ENCODE measurements at places on chromosomes 5 and 9.

- DNase-seq, result no peak
Observed at GRCh38 chr5:125219710-125220109, 473.3 kb upstream of the ZNF608 start.

GRCh38 chr5:107542831-107543231 lies 127.9 kb downstream of the EFNA5 start:
- DNase-seq, result no peak

DNA sequence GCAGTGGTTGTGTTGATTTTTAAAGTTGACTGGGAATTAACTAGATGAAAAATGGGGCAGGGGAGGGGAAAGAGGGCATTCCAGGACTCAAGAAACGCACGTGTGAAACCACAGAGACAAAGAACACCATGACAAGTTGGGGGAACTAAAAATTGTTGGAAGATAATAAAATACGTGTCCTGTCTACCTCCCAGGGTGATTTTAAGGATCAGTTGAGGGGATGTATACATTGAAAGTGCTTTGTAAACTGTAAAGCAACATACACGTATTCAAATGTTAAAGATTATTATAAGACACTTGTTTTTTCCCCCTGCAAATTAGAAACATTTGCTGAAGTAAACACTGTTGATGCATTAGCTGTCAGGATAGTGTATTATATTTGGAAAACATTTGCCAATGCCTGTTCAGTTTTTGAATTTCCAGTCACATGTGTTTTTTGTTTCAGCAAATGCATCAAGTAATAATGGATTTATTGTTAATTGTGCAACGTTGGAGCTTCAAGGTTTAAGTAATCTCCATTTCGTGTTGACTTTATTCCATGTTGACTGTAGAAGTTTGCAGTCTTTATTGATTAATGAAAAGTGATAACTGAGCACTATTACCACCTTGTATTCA lies 412.7 kb downstream of the ACTL7B start:
- no peak for DNase-seq

GRCh38 chr5:169732841-169733240 lies 95.8 kb downstream of the DOCK2 start:
- DNase-seq, result no peak

- DNase-seq, result no peak
Observed at GRCh38 chr9:120612218-120612617, 32.3 kb upstream of the CDK5RAP2 start.

DNA sequence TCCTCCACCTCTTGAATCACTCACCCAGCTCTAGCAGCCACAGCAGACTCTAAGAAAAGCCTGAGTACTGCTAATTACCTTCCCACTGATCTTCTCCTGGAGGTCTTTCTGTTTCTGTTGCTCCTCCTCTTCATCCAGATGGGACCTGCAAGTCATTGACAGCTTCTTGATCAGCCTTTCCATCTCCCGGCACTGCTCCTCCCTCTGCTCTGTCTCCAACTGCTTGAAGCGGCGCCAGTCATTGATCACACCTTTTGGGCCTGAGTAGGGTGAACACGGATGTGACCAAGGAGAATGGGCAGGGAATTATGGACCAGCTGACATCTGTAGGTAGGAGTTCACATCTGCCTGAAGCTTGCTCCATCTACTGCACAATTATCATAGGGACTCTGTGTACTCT lies 5.5 kb downstream of the PDCL start:
- DNase-seq, result no peak

Measured in stimulated activated CD8-positive, alpha-beta memory T cell treated with anti-CD3 and anti-CD28 coated beads, Interleukin-2, amount 100 ng/mL, for 1 hour (primary cell).